ENCODE measurements at places on chromosomes 16 and 17. TPM values are rescaled to one million over a fixed set of nuclear protein-coding genes. Genes with fewer than 3 reads are reported as not detected.
A peak's percentile ranks its signal among the peaks of the same experiment; 100 is the strongest.

DNA sequence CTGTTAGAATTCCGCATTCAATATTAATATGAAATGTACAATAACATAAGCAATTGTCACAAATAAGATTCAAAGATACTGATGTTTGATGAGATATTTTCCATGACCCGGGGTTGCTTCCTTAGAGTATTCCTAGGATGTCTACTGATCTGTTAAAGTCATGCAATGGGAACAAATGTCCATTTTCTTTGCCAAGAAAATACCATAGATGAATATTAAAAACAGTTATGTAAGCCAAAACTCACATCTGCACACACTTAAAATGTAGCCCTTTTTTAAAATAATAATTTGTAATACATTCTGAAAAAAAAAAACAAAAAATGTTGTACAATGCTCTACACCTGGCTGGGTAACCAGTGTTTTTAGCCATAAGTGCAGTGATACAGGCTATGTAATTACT is 259.4 kb upstream of the AXIN2 start:
- no peak overlapping the region for H3K4me3 ChIP-seq
- no peaks in the 10 kb centered on the region for H3K4me1 ChIP-seq
- no peaks in the 10 kb centered on the region for H3K36me3 ChIP-seq

GRCh38 chr16:78890373-78890895 is 710.1 kb downstream of the MAF start:
- no peak for DNase-seq
- no peaks in the 10 kb centered on the region for H3K36me3 ChIP-seq
- H3K27ac ChIP-seq: no peak overlapping the region
- no peak overlapping the region for H3K4me3 ChIP-seq
- no peaks in the 10 kb centered on the region for H3K27me3 ChIP-seq

GRCh38 chr17:40364906-40365305 is 369 bp upstream of the GJD3 start:
- H3K27me3 ChIP-seq: no peaks in the 10 kb centered on the region
- H3K4me1 ChIP-seq: peaks cover 19% of the 10 kb centered on the region
- H3K4me3 ChIP-seq: no peak overlapping the region
- DNase-seq: no peak
- no peaks in the 10 kb centered on the region for H3K36me3 ChIP-seq

- H3K36me3 ChIP-seq: peaks cover 5% of the 10 kb centered on the region
- H3K27ac ChIP-seq: no peak overlapping the region
- DNase-seq: no peak
Observed at GRCh38 chr16:14436401-14436955, 193.6 kb downstream of the PARN start.

DNA sequence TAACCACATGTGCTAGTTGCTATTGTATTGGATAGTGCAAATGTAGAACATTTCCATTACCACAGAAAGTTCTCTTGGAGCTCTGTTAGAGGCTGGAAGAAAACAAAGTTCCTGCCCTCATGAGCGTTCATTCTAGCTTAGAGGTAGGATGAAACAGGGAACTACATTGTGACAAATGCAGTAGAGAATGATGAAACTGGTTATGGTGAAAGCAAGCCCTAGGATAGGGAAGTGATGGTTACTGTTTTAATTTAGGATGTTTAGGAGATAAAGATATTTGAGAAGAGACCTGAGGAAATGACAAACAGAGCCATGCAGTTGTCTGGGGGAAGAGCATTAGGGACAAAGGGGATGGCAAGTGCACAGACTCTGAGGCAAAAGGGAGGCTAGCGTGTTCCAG is 50.7 kb downstream of the AATF start:
- no peak overlapping the region for H3K4me3 ChIP-seq
- no peaks in the 10 kb centered on the region for H3K27me3 ChIP-seq
- peaks cover 9% of the 10 kb centered on the region for H3K4me1 ChIP-seq
- DNase-seq: peak; percentile 59
- peak overlapping the region; percentile 36 for H3K27ac ChIP-seq
- H3K36me3 ChIP-seq: peaks cover 77% of the 10 kb centered on the region

DNA sequence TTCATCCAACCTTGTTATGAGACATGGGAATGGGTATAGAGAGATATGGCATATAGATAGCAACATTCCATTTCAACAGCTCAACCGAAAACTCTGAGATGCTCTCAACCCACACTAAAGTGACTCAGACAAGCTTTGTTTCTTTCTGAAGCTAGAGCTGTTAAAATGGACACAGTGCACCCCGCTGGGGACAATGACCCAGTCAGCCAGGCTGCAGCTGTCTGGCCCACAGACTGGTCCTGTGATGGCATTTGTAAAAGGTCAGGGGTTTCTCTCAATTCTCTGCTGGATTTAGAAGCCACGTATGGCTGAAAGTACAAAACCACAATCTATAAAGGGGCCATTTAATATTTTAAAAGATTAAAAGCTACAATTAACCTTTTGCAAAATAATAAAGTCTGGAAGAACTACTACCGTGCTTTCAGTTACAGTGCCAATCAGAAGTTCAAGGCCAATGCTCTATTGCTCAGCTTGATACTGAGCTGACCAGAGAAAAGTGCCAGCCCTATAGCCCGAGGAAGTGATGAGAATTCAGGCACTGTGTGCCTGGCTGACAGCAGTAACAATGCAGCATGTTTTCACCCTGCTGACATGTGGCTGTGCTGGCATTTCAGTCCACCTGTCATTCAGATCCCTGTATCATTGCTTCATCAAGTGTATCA is 60.2 kb downstream of the TEX2 start:
- no peak overlapping the region for H3K27ac ChIP-seq
- peaks cover 20% of the 10 kb centered on the region for H3K4me1 ChIP-seq
- H3K4me3 ChIP-seq: no peak overlapping the region
- no peak for DNase-seq

GRCh38 chr17:68954146-68954896 is 871 bp downstream of the ABCA8 start:
- H3K27ac ChIP-seq: no peak overlapping the region
- H3K27me3 ChIP-seq: no peaks in the 10 kb centered on the region
- no peak overlapping the region for H3K4me3 ChIP-seq
- DNase-seq: no peak

- DNase-seq: no peak
- no peaks in the 10 kb centered on the region for H3K4me1 ChIP-seq
- H3K4me3 ChIP-seq: no peak overlapping the region
- H3K27me3 ChIP-seq: no peaks in the 10 kb centered on the region
- peaks cover 97% of the 10 kb centered on the region for H3K36me3 ChIP-seq
Observed at GRCh38 chr16:4364196-4365013, 7.2 kb upstream of the VASN start.

DNA sequence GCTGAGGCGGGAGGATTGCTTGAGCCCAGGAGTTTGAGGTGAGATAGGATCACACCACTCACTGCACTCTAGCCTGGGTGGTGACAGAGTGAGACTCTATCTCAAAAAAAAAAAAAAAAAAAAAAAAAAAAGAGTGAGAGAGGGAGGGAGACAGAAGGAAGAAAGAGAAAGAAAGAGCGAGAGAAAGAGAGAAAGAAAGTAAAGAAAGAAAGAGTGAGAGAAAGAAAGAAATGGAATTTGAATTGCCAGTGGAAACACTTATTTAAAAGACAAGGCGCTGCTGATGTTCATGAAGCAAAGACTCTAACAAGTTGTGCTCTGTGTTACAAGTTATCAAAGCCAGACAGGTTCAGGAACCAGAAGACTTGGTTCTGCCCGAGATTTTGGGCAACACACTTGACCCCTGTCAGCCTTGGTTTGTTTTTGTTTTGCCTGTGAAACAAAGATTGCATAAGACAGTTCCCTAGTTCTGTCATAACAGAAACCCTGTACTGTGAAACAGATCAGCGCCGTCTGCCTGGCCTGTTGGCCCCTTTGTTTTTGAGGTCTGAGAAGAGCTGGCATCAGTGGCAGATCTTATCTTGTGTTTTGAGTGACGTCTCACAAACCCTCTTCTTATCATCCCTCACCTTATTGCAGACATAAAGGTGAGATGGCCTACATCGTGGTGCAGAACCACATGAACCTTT is 55.4 kb upstream of the ENDOV start:
- H3K27ac ChIP-seq: no peak overlapping the region
- peaks cover 100% of the 10 kb centered on the region for H3K36me3 ChIP-seq
- no peak overlapping the region for H3K4me3 ChIP-seq
- H3K4me1 ChIP-seq: no peaks in the 10 kb centered on the region

GRCh38 chr17:37725021-37725595 is 19.8 kb downstream of the HNF1B start:
- H3K4me3 ChIP-seq: no peak overlapping the region
- no peaks in the 10 kb centered on the region for H3K27me3 ChIP-seq
- DNase-seq: no peak
- H3K27ac ChIP-seq: no peak overlapping the region
- no peaks in the 10 kb centered on the region for H3K4me1 ChIP-seq

Gene CRYBA1
- polyA plus RNA-seq: not detected

Gene ZNF205
- 1.3 TPM for polyA plus RNA-seq

Gene KRTAP2-2
- polyA plus RNA-seq: not detected

Gene C16orf82
- polyA plus RNA-seq: not detected

Data from CD14-positive monocyte (primary cell).